ENCODE measurements at places on chromosomes 7 and 10. TPM values are rescaled to one million over a fixed set of nuclear protein-coding genes. Genes with fewer than 3 reads are reported as not detected.

DNA sequence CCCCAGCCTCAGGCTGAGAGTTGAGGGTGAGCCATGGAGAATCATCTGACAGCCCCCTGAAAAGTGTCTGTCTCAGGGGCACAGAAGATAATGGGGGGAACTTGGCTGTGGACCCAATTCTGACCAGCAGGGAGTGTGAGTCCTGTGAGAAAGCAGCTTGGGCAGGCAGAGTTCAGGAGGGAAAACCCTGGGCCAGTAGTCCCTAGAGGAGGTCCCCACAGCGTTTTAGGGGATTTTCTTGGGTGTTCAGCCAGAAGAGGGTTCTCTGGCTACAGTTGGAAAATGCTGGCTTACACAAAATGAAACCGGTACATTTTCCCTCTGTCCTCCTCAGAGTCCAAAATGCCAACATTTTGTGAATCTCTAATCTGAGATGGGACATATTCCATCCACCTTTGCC is 35.8 kb upstream of the TRIM8 start:
- DNase-seq: no peak

GRCh38 chr7:84354866-84355265 is 160.3 kb upstream of the SEMA3A start:
- DNase-seq: no peak

DNA sequence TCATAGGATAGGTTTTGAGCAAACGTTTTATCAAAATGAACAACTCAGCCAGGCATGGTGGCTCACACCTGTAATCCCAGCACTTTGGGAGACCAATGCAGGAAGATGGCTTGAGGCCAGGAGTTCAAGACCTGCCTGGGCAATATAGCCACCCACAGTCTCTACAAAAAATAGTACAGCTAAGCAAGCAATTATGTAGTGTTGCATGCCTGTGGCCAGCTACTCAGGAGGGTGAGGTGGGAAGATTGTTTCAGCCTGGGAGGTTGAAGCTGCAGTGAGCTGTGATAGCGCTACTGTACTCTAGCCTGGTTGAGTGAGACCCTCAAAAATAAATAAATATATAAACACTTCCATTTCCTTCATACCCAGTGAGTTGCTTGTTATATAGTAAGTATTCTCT is 67.1 kb downstream of the LSMEM1 start:
- no peak for DNase-seq

GRCh38 chr7:31271641-31272405 is 68.7 kb downstream of the NEUROD6 start:
- no peak for DNase-seq

DNA sequence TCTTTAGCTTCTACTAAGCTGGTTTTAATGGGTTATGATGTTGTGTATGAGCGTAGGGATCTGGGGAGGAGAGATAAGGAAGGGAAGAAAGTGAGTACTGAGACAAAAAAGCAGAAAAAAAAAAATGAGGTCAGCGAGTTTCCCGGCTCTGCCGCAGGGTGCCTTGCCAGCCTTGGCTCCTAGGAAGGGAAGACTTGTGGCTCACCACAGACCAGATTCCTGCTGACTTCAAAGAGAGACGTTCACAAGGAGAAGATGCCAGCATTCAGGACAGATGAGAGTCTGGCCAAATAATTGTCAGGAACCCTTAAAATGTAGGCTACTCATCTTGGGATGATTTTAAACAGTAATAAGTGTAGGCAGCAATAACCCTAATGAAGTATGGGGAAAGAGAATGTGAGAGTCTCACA is 11.4 kb upstream of the FAS start:
- no peak for DNase-seq

- DNase-seq: no peak
Observed at GRCh38 chr7:147640821-147641220, 949.7 kb upstream of the C7orf33 start.

PNLIPRP3 gene
- total RNA-seq: not detected

ERVW-1 gene
- 0.51 TPM for total RNA-seq

MUC3A gene
- 25.1 TPM for total RNA-seq

TUBAL3 gene
- total RNA-seq: 0.39 TPM

SPOCK2 gene
- 3.0 TPM for total RNA-seq

Data from Caco-2 (cell line).